CD4-positive, CD25-positive, alpha-beta regulatory T cell (primary cell): ENCODE measurements at places on chromosomes 1 and 21. TPM values are rescaled to one million over a fixed set of nuclear protein-coding genes. Genes with fewer than 3 reads are reported as not detected.

GRCh38 chr1:228336308-228337030, 70.2 kb downstream of the TRIM11 start:
- DNase-seq = no peak

The DDAH1 gene
- 0.15 TPM for total RNA-seq

GRCh38 chr1:156601122-156601830, at the start of gene GPATCH4:
Gene GPATCH4, minus strand, starts transcription at chr1:156601479.
- peak; percentile 71 for DNase-seq

The ADORA1 gene
- total RNA-seq = not detected

- peak; percentile 39 for DNase-seq
These were observed 150.7 kb downstream of the BACH1 start for GRCh38 chr21:29449306-29449950.

DNA sequence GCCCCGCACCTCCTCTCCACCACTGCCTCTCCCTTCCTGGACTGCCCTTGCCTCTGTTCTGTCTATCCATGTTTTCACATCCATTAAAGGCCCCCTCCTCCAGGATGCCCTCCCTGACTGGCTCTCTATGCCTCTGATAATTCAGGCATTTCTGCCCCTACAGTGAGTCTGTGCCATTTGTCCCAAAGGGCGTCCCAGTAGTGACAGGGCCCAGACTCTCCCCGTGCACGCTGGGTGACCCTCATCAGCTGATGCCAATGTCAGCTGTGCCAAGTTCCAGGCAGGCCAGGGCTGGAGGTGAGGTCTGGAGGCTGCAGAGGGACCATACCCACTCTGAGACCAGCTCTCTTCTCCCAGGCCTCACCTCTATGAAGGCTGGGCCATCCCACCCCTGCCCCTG, 3.2 kb upstream of the PLEKHG5 start:
- DNase-seq = no peak
